Naive thymus-derived CD4-positive, alpha-beta T cell (primary cell): ENCODE measurements at places on chromosomes 5 and 9.

DNA sequence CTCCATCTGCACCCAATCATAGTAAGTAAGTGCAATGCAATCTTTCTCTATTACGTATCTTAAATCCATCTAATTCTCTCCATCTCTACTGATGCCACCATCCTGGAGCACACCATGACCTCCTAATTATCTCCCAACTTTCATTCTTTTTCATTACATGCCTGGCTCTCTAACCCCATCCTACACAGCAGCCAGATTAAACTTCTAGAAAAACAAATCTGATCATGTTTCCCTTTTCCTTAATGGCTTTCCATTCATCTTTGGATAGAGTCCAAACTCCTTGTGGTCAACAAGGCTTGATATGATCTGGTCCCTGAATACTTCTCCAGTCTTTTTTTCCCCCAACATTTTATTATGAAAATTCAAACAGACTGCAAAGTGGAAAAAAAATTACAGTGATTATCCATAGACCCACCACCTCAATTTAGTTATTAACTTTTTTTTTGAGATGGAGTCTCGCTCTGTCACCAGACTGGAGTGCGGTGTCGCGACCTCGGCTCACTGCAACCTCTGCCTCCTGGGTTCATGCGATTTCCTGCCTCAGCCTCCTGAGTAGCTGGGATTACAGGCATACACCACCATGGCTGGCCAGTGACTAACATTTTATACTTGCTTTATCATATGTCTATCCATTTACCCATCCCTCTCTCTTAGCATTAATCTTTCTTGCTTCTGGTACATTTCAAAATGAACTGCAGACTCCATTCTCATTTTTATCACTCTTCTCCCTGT lies 5.2 kb downstream of the PPP2R2B start:
- DNase-seq: no peak

- DNase-seq: no peak
These were observed 663 bp upstream of the ZNF366 start for GRCh38 chr5:72507907-72508238.

DNA sequence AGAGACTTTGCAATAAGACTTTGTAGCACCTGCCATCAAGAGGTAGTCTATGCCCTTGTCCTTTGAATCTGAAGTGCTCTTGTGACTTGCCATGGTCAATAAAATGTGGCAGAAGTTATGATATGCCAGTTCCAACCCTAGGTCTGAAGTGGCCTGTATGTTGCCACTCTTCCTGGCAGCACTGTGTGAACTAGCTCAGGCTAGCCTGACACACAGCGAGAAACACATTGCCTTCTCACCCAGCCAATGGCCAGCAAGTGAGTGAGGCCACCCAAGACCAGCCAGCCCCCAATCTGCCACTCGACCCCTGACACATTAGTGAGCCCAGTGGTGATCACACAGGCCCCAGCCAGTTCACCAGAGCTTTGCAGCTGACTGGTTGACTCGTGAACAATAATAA lies 52.7 kb upstream of the OSMR start:
- no peak for DNase-seq

DNA sequence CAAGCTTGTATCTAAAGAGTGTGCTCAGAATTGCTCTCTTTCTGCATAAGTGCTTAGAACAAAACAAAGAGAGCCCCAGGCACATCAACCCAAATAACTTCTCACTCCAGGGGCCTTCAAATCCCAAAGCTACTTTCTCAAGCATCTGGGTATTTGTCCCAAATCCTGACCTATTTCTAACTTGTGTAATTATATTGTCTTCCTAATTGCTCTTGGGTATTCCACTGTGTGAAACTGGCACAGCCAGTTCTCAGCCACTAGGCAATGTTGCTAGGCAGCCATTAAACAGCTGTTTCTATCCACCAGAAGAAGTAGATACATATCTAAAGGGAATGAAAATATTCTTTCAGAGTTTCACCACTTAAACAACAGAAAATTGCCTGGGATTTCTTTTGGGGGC lies 198.8 kb downstream of the PRELID2 start:
- no peak for DNase-seq

DNA sequence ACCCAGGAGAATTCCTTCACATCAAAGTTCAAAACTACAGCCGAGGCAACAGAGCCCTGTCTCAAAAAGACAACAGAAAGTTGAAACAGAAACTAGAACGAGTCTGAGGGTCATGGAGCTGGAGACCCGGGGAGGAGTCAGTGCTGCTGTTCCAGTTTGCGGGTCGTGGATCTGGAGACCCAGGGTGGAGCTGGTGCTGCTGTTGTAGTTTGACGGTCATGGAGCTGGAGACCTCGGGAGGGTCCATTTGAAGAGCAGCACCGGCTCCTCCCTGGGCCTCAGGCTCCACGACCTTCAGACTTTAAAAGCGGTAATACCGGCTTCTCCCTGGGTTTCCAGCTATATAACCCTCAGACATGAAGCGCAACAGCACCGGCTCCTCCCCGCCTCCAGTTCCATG lies 13.0 kb upstream of the LCN15 start:
- DNase-seq: no peak

DNA sequence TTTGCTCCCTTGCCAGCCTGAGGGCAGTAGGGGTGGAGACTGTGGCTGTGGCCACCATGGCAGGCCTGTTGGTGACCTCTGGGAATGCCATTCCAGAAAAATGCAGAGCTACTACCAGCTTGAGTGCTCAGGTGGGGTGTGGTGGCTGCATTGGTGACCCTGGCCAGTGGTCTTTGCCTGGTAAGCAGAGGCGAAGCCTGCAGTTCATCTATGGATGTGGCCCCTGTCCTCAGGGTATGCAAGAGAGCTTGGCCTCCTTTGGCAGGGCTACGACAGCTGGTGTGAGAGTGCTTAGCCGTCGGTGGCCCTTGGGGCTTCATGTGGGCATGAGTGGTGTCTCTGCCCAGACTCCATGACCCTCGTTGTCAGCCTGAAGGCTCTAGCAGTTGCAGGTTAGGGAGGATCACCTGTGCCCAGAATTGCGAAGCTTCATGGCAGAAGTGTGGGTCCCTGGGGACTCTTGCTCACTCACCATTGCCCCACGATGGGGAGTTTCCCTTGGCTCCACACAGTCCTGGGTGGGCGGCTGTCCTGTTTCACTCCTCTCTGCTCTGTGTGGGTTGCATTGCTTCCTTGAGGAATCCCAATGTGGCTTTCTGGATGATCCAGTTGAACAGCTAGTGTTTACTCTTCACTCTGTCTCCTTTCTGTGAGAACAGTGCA lies 117.9 kb upstream of the CDH12 start:
- DNase-seq: no peak

DNA sequence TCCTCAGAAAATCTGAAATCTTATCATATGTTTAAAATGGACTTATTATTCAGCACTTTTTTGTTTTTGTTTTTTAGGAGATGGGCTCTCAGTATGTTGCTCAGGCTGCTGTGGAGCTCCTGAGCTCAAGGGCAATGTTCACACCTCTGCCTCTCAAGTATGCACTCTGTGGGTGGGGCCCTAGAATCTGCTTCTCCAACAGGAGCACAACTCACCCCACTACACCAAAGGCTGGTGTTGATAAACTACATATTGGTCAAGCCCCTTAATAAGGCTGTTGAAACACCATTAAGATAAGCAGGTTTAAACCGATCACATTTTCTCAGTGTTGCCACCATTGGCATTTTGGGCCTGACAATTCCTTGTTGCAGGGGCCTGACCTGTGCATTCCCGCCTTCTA lies 131.6 kb downstream of the FANCC start:
- DNase-seq: no peak

GRCh38 chr9:106945727-106946660 lies 83.0 kb downstream of the ZNF462 start:
- DNase-seq: no peak

- no peak for DNase-seq
These were observed 2.1 kb downstream of the ECPAS start for GRCh38 chr9:111481885-111482636.

GRCh38 chr5:55320571-55320970 lies 12.8 kb downstream of the MTREX start:
- DNase-seq: no peak

DNA sequence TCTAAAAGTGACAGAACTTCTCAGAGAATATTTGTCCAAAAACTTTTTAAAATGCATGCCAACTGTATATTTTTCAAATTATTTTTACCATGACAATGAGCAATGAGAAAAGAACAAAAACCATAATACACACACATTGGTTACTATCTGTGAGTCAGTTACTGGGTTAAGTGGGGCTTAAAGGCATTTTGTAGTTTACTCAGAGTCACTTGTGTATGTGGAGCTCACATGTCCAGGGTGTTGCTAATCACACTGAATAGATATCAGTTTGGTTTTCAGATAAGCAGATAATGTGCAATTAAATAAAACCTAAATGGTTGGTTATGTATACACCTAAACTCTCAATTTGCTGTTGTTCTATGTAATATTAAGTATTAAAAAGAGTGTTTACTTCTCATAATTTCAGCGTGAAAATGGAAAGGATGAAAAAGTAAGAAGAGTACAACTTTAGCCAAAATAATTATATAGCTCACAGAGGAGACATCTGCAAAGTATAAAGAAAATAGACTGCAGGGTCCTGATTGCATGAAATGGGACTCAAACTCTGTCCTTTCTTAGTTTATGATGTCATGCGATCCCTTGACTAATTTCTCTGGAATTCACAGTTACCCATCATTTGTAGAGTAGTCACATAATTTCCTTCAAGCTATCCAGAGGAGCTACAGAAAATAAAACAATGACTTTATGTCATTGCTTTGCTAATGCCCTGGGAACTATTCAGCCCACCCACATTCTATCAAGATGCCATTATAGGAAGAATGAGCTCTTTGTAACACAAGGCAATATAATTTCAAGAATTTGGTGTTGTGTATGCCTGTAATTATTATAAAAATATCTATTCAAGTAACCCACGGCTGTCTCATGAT lies 388.0 kb upstream of the ZNF608 start:
- DNase-seq: no peak

GRCh38 chr5:149271716-149272563 lies at the start of gene AFAP1L1:
AFAP1L1 (plus strand) TSS chr5:149271859; CDS start chr5:149271969, 110 bp downstream.
- DNase-seq: no peak

GRCh38 chr5:97417986-97418385 lies 234.9 kb upstream of the RIOK2 start:
- DNase-seq: no peak

DNA sequence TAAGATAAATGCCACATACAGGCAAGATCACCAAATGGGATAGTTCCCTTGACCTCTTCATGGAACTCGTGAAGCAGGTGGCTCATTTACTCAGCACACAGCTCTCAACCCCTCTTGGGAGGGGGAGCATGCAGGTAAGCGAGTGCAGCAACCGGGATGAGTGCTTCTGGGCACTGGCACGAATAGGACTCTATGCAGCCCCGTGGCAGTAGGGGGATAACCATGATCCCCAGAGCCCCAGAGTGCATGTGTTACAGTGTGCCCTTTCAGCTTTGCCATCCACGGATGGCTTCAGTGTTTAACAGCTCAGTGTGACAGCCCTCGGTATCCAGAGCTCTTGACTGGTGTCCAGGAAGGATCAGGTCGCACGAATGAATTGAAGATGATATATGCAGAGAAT lies 1187.1 kb downstream of the CDH9 start:
- no peak for DNase-seq

DNA sequence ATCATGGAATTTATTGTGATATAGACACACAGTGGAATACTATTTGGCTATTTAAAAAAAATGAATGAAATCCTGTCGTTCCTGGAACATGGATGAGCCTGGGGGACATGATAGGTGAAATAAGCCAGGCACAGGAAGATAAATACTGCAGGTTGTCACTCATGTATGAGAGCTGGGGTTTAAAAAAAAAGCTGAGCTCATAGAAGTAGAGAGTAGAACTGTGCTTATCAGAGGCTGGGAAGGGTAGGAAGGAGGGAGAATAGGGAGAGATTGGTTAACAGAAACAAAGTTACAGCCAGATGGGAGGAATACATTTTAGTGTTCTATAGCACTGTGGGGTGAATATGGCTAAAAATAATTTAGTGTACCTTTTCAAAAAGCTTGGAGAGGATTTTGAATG lies 200.6 kb upstream of the NR4A3 start:
- DNase-seq: no peak
